ENCODE measurements at places on chromosomes 2 and 18.

GRCh38 chr2:140454717-140455116, 1674.5 kb upstream of the NXPH2 start:
- no peak for DNase-seq

DNA sequence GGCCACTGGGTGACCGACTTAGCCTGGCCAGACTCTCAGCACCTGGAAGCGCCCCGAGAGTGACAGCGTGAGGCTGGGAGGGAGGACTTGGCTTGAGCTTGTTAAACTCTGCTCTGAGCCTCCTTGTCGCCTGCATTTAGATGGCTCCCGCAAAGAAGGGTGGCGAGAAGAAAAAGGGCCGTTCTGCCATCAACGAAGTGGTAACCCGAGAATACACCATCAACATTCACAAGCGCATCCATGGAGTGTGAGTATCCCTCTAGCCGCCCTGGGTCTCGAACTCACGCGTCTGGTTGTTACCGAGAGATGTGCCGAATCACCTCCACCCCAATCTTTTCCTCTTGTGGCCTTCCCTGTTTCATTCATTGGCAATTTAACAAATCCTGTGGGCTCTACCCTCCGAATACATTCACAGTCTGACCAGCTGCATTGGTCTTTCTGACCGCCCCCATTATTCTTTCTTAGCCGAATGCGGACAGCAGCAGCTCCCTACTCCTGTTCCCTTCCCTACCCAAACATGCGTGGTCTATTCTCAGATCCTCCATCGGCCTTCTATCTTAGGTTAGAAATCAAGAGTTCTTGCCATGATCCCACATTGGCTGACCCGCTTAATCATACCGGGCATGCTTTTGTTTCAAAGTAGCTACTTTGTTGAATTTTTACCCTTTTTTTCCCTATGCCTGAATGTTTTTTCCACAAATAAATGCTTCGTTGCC, 631 bp downstream of the RPL31 start:
- DNase-seq: no peak

GRCh38 chr2:19362094-19362754, 3.8 kb upstream of the OSR1 start:
- no peak for DNase-seq

DNA sequence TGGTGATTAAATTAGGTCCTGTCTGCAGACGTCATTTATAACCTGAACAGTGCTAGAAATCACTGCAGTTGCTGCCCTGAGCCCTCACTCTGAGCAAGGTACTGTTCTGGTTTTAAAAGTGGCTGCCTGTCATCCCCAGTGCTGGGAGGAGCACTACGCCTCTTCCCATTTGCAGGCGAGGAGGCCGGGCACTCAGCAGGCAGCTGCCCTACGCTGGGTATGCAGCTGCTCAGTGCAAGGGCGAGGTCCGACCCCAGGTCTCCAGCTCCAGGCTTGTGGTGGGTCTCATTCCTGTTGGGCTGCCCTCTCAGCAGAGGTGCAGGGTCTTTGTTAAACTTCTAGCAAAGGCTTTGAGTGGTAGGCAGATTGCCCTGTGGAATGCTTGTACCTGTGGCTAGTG, 15.7 kb downstream of the CNDP2 start:
- no peak for DNase-seq

DNA sequence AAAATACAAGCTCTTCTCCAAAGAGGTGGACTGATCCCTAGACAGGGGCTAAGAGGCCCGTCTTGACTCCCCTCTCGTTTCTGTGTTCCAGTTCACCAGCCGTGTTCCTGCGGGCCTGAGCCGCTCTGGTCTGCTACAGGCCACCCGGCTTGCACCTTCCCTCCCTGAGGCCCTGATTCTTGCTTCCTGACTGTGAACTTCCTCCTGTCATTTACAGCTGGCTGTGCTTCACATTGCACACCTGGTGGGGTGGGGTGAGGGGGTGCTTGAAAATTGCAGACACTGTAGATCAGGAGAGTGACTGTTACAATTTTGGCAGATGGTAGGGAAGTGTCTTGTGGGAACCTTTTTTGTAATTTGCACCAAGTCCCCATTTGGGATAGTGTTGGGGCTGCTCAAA, 64.4 kb downstream of the TSN start:
- DNase-seq: no peak

DNA sequence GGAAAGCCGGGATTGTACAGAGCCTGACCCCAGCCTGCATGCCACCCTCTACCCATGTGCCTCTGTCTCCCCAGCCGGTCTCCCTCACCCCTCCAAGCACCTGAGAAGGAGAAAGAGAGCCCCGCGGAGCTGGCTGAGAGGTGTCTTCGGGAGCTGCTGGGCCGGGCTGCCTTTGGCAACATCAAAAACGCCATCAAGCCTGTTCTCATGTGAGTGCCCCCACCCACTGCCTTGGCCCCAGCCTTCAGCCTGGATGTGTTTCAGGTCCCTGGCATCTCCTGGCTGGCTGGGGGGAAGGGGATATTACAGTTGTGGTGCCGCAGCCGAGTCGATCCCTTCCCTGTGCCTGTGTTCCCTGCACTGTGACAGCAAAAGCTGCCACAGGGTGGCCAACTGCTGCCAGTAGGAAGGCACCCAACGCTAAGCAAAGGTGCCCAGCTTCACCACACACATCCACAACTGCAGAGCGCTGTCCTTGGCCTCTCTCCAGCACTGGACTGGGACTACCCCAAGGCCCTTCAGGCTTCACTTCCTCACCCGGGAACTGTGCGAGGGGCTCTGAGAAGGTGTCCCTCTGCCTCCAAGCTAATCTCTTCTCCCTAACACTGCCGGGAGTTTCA, 38.4 kb downstream of the POMC start:
- no peak for DNase-seq

GRCh38 chr2:1219901-1220573, 193.2 kb upstream of the TPO start:
- no peak for DNase-seq

DNA sequence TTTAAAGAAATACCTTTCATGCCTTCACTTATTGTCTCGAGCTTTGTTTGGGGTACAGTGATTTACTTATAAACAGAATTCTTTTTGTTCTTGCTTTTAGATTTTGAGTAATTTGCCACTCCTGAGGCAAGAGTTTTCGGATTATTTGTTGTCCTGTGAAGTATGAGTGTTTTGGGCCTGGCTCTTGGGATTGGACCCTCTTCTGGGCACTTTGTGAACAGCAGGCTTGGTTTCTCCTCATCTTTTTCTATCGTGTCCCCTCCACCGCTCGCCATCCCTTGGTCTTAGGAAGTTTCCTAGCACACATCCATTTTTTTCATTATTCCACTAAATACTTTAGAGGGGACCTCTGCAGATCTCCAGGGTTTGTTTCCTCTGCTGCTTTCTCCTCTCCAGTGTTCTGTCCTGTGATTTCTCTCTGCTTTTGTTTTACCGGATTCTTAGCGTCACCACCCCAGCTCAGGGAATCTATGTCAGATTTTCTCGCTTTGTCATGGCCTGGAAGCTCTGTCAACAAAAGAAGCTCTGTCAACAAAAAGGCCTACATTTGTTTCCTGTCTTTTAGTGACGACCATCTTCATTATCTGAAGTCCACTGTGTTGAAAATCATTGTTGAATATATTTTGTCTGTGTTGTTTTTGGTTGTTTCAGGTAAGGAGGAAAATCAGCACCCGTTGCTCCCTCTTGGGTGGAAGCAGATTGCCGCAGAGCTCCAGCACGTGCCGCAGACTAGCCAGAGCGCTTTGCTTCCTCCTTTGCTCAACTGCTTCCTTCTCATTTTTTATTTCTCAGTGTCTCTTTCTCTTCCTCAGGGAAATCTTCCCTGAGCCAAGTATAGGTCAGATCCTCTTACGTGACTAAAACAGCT, 27.8 kb downstream of the ANKRD62 start:
- DNase-seq: no peak

DNA sequence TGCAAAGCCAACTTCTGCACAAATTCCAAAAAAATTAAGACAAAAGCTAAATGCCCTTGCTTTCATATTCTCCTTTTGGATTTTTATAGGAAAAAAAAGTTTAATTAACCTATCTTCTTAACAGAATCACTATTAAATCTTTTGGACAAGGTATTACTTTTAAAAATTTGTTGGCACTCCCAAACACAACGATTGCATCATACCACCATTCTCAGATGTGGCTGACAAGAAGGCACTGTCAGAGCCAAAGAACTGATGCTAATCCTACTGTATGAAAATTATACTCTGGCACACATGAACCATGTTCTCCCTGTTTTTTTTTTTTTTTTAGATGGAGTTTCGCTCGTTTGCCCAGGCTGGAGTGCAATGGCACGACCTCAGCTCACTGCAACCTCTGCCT, 58.4 kb downstream of the NOL10 start:
- DNase-seq: no peak

GRCh38 chr2:219119422-219120043, 41.1 kb downstream of the NHEJ1 start:
- DNase-seq: peak; percentile 46

GRCh38 chr18:76708071-76708721, 114.2 kb upstream of the ZNF236 start:
- DNase-seq: no peak

DNA sequence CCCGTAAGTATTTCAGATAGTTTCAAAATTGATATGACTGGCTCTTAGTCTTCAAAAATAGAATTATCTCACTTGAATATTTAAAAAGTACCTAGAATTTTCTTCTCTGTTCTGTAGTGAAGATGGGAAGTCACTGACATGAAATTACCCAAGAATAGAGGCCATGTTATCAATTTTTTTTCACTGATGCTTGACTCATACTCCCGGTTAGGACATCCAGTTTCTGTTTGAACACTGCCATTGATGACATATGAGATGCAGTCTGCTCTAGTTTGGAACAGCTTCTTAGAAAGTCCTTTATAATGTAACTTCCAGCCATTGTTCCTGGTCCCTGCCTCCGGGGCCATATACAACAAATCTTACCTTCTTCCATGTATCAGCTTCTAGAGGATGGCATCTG, 26.0 kb downstream of the MAP3K20 start:
- no peak for DNase-seq

DNA sequence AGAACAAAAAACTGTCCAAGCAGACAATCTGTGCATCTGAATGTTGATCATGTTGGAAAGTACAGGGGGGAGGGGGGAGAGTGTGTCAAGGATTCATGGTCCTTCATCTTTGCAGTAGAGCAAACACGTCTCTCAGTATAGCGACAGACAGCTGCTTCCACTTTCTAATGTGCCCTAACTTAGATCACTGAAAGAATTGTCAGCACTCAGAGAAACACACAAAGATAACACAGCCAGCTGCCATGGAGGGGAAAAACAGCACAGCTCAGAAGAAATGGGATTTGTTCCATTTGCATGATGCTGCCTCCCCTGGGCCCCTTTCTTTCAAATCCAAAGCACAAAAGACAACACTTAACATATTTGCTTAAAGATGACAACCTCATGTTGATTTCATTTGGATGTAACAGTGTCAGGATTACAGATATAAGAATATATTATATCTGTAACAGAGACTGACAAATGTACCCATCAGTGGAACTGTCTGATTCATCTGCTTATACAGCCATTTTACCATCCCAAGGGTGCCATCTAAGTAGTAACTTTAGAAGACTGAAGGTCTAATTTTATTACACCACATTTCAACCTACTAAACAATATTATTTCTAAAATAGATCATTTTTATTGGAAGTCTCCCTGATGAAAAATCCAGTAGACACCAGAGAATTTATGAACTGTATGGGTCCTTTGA, 17.7 kb downstream of the FIGN start:
- no peak for DNase-seq

DNA sequence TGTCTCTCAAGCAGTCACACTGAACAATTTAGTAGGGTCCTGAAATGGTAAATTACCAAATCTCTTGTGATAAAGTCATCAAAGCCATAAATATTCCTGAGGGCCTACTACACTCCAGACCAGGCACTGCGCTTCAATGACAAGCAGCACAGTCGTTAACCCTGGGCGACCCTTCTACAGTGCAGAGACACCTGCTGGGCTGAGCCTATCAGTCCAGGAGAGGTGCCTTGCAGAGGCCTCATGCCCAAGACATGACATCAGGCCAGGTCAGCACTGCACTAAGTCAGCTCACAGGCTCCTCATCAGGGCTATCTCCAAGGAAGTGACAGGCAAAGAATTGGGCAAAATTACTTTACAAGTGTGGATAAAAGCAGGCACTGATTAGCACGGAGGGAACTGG, 166.4 kb upstream of the EPB41L3 start:
- DNase-seq: no peak

DNA sequence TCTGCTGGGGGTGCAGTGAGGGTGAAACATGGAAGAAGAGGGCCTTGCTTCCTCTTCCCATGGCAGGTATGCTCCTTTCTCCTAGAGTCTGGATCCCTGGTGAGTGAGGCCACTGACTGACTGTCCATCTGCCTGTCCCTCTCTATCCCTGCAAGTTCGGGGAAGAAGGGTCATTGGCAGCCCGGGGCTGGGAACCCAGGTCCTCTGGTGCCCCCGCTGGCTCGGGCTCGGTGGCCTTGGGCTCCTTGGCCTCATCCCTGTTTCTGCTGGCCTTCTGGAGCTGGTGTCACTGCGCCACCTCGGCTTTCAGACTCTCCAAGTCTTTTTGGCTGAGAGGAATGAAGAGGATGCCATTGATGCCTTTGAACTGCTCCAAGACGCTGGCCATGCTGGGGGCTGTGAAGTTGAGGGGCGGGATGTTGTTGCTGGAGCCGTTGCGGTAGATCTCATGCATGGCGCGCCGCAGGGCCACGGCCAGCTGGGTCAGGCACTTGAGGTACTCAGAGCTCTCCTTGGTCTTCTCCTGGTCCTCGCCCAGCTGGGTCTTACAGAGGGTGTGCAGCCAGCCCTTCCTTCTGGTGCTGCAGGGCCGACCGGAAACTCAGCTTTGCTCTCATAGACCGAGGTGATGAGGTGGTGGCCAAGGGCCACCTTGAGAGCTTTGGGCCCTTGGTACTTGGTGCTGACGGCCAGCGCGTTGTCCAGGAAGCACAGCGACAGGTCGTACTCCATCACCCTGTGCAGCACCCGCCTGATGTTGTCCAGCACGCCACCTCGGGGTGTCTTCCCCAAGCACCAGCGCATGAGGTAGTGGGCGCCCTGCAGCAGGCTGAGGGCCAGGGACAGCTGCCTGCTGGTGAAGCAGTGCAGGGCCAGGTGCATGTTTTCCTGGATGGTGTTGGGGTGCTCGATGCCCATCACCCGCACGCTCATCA, 6.3 kb downstream of the MEP1B start:
- DNase-seq: no peak

- DNase-seq: no peak
These were observed 1919.9 kb upstream of the LRRTM1 start for GRCh38 chr2:82224301-82224940.

- no peak for DNase-seq
These were observed 108.9 kb downstream of the CD226 start for GRCh38 chr18:69838620-69839411.

GRCh38 chr18:44130376-44130942, 550.2 kb upstream of the SETBP1 start:
- DNase-seq: no peak

DNA sequence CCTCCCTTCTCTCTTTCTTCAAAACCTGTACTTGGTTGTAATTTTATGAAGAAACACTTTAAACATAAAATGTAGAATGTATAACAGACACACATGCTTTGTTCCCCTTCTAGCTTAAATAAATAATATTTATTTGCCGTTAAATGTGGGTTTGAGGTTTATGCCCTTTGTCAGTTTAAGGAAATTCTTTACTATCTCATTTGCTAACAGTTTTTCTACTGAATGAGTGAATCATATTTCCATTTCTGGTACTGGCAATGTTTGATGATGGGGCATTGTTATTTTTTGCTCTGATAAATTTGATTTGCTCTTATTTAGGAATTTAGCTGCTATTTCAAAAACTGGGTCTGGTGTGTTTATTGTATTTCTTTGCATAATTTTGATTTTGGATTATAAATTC, 555.6 kb downstream of the CCDC85A start:
- no peak for DNase-seq

- DNase-seq: no peak
These were observed 79.3 kb downstream of the FBXO15 start for GRCh38 chr18:74068296-74068695.
